ENCODE measurements at places on chromosomes 4 and X.

GRCh38 chr4:90220459-90220858, 93.3 kb downstream of the CCSER1 start:
- DNase-seq = no peak

DNA sequence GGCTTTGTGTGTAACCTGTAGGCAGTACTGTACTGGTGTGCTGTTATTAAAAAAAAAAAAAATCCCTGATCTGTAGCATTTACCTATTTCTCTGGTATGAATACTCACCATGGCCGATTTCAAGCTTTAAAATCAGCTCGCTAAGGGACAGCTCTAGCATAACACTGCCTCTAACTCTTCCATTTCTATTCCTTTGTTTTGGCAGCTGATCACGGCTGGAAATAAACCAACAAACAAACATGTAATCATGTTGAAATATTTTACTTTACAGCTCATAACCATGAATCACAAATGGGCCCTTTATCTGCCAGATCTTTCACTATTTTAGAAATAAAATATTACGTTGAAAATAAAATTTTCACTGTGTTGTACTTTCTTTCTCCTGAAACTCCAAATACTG, 60.5 kb upstream of the IL15 start:
- DNase-seq = no peak

DNA sequence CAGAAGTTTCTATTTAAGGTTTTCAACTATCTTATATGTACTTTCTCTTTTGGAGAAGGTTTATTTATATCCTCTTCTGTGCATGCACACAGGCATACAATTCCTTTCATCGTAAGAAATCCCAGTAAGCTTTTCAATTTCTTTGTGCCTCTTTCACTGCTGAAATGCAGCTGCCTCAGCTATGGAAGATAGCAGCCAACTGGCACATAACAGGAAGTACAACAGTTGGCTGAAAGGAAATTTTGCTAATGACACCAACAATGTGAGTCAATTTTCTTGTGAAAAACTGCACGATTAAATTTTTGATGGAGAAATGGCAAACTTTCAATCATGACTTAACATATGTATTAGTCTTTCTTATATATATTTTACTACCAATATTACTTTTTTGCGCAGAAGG, 74.5 kb upstream of the PAQR3 start:
- no peak for DNase-seq

GRCh38 chr4:119529788-119530187, 98.8 kb downstream of the PDE5A start:
- DNase-seq = no peak

DNA sequence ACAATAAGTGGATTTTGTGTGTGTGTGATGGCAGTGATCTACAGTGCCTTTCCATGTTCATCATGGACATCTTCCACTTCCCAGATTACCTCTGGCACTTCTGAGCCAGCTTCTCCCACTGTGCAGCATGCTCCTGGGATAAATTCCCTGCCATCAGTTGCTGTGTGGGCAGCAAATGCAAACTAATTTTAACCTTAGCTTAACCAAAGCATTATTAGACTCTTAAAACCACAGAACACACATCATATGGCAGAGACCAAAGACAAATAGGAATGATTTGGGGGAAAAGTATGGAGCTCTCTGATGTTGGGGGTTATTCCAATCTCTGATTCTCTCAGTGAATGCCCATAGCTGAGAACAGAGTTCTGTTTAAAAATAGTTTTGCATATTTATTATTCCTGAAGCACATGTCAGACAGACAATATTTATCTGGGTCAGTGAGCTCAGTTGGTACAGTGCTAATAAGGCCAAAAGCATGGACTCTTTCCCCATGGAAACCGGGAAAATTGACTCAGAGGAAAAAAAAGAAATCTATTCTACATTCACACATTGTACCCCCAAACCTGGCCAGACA, 567.4 kb downstream of the IQCM start:
- no peak for DNase-seq

GRCh38 chrX:150362599-150363481, at the start of gene MAMLD1:
Gene MAMLD1, plus strand, starts transcription at chrX:150363317. Its CDS starts 82,200 bp downstream, at chrX:150445517.
- DNase-seq = no peak

GRCh38 chr4:30362436-30362835, 357.7 kb upstream of the PCDH7 start:
- DNase-seq = no peak

GRCh38 chr4:143736861-143737260, 36.4 kb upstream of the FREM3 start:
- DNase-seq = no peak

DNA sequence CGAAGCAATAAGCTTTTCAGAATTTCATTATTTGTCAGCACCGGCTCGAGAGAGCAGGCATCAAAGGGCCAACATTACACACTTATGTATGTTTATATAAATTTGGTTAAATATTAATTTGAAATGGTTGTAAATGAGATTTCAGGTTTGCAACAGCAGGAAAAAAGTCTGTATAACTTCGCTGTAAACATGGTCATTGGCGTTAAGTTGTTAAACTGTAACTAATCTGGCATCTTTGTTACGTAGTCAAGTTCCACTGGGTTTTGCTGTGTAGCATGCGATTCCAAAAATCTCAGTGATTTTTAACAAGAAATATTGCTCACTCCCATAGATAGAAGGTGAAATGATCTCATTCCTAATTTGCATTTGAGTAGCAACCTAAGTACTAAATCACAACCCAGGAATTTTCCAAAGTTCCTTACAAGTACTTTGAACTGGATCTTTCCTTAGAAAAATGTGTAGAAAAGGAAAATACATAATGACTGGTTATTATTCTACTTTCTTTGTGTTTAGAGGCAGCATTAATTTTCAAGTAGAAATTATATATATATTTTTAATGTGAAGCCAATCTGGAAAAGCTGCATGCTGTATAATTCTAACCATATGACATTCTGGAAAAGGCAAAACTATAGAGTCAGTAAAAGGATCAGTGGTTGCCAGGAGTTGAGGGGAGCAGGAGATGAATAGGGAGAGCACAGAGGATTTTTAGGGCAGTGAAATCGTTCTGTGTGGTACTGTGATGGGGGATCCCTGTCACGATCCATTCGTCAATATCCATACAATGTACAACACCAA, 222.1 kb downstream of the CBR4 start:
- DNase-seq = no peak

DNA sequence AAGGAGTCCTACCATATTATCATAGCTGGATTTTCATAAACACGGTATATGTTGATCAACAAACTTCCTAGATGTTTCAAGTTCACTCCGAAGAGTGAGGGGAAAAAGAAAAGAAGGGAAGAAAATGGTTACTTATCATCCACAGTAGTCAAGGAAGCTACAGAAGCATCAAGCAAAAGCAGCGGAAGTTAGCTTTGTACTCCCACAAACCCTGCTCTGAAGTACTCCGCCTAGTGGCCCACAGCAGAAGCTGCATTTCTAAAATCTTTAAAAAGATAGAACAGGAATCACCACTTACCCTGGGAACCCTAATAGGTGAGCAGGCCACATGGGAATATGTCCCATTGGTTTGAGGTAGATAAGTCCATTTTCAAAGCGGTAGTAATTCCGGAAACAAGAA, 28.5 kb upstream of the FRG1 start:
- DNase-seq = no peak

- no peak for DNase-seq
Observed at GRCh38 chrX:119375561-119375960, 23.6 kb upstream of the SLC25A43 start.

DNA sequence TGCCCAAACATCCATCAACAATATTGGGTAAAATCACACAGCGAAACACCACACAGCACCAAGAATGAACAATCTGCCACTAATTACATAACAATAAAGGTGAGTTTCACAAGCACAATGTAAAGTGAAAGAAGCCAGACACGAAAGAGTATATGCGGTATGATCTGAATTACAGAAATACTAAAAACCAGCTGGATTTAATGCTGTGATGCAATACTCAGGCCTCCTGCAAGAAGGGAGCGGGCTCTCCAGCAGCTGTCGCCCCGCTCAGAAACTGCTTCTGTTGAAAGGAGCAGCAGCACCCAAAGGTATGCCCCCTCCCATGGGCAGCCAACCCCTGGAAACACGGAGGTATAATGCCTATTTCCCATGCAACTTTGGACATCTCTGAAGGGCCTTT, 77.0 kb downstream of the PAPSS1 start:
- no peak for DNase-seq

DNA sequence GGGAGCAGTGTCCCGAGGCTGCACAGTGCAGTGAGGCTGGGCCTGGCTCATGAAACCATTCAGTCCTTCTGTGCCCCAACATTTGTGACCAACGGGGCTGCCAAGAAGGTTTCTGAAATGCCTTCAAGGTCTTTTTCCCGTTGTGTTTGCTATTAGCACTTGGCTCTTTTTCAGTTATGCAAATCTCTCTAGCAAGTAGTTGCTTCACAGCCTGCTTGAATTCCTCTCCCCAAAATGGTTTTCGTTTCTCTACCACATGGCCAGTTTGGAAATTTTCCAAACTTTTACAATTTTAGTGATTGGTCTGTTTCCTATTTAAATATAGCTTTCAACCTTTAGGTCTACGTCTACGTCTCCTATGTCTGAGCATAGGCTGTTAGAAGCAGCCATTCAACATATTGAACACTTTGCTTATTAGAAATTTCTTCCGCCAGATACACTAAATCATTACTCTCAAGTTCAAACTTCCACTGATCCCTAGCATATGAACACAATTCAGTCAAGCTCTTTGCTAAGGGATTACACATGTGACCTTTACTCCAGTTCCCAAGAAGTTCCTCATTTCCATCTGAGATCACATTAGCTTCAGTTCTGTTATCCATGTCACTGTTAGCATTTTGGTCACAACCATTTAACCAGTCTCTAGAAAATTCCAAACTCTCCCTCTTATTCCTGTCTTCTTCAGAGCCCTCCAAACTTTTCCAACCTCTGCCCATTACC, 901.8 kb downstream of the GLUD2 start:
- DNase-seq = no peak

Measured in stimulated activated CD4-positive, alpha-beta T cell treated with anti-CD3 and anti-CD28 coated beads, Interleukin-12 subunit alpha, Interleukin-12 subunit beta, amount 100 ng/mL, for 48 hours (primary cell).